H7 (cell line): ENCODE measurements at places on chromosomes 4 and X.
A peak's percentile ranks its signal among the peaks of the same experiment; 100 is the strongest.

- DNase-seq = no peak
Measured at GRCh38 chr4:118751629-118752323, 66.6 kb downstream of the METTL14 start.

GRCh38 chr4:95170176-95170575, 378.6 kb downstream of the UNC5C start:
- no peak for DNase-seq

DNA sequence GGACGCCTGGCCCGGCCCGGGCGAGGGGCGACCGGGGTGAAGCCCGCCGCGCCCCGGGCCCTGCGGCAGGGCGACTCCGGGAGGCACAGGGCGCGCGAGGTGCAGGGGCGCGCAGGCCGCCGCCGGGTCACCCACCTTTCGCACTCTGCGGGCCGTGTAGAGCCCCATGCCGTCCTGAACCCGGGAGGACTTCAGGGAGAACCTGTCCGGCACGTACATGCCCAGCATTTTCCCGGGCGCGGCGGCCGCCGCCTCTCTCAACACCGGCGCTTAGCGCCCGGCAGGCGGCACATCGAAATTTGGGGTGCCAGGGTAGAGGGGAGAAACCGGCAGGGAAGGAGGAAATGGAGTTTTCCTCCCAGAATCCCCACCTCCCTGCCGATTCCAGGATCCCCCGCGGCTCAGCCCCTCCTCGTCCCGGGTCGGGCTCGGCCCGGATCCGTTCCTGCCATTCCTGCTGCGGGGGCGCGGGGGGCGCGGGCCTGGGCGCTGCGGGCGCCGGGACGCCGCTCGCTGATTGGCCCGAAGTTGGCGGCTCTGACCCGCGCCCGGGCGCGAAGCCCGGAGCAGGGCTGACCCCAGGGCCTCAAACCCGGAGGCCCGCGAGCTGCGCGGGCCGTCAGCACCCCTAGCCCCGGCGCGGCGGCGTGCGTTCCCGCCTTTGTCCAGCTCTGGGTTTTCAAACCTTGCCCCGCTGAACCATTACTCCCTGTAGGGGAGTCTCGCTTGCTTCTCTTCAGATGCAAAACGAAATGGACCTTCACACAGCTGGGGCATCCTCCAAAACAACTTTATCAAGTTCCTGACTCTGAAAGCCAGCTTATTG, at the start of gene PRDM5:
PRDM5 (minus strand) TSS at position 346 of the 826 bp plus-strand sequence; CDS start at position 228, 118 bp downstream.
- peak; percentile 90 for DNase-seq

- no peak for DNase-seq
Measured at GRCh38 chrX:125954236-125954635, 211.9 kb downstream of the DCAF12L2 start.

- no peak for DNase-seq
Measured at GRCh38 chrX:27241981-27242380, 221.2 kb downstream of the PPP4R3C start.

DNA sequence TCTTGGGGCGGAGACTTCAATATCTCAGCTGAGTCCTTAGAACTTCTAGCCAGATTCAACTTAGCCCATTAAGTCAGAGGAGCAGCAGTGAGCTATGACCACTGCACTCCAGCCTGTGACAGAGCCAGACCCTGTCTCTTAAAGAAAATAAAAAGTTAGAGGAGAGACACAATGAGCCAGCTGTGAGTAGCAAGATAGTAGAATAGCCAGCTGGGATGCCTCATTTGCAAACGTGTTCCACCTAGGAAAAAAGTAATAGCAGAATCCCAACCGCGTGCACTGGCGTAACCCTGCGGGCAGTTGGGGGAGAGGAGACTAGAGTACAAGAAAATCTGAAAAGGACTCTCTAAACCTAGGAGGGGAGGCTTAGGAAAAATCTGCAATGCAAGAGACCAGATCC, 133.2 kb upstream of the ANXA3 start:
- no peak for DNase-seq

- DNase-seq = no peak
Measured at GRCh38 chr4:6750286-6751221, 32.0 kb upstream of the KIAA0232 start.

DNA sequence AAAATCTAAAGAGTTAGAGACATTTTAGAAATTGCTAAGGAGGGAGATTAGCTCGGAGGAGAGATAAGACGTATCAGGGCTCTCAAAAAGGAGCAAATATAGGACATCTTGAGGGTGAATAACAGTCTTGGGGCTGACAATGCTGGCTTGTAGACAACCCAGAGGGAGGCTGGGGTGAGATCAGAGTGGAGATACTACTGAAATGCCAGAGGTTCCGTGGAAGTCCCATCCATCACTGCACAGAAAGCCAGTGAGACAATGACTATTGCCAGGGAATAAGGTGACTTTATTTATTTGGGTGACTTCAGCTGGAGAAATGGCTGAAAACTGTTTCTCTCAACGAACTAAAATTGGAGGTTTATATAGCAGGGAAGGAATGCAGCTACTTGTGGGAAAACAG, 838.1 kb upstream of the AGA start:
- DNase-seq = no peak

DNA sequence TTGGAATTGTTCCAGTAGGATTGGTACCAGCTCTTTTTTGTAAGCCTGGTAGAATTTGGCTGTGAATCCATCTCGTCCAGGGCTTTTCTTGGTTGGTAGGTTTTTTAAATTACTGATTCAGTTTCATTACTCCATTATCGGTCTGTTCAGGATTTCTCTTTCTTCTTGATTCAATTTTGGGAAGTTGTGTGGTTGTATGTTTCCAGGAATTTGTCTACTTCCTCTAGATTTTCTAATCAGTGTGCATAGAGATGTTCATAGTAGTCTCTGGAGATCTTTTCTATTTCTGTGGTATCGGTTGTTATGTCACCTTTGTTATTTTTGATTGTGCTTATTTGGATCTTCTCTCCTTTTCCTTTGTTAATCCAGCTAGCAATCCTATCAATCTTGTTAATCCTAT, 248.7 kb downstream of the ARHGAP10 start:
- DNase-seq = no peak

DNA sequence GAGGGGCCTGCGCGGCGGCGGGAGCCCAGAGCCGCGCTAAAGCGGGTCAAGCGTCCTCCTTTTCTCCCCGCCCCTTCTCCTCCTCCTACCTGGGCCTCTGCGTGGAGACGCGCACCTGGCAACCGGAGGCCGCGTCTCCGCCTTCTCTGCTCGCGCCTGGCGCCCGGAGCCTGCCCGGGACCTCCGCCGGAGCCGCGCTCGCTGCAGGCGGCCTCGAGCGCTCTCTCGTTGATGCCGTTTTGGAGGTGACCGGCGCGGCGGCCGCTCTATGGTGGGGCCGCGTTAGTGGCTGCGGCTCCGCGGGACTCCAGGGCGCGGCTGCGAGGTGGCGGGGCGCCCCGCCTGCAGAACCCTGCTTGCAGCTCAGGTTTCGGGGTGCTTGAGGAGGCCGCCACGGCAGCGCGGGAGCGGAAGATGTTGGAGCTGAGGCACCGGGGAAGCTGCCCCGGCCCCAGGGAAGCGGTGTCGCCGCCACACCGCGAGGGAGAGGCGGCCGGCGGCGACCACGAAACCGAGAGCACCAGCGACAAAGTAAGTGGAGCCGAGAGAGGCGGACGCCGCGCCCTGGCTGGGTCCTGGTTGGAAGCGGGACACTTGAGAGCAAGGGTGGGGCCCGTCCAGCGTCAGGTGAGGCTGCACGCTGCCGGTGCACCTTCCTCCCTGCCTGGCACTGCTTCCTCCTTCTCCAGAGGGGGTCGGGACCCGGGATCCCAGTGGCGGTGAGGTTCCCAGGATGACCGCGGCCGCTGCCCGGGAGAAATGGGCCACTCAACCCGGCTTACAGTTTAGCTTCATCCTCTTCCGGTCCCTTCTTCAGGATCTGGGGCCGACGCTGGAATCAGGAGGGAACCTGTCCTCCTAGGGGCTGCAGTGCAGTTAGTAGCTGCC, at the start of gene CDS1:
CDS1 (plus strand) TSS at position 140 of the 888 bp plus-strand sequence; CDS start at position 415, 275 bp downstream.
- peak; percentile 65 for DNase-seq

- no peak for DNase-seq
Measured at GRCh38 chr4:1293991-1294390, 4.3 kb downstream of the MAEA start.

DNA sequence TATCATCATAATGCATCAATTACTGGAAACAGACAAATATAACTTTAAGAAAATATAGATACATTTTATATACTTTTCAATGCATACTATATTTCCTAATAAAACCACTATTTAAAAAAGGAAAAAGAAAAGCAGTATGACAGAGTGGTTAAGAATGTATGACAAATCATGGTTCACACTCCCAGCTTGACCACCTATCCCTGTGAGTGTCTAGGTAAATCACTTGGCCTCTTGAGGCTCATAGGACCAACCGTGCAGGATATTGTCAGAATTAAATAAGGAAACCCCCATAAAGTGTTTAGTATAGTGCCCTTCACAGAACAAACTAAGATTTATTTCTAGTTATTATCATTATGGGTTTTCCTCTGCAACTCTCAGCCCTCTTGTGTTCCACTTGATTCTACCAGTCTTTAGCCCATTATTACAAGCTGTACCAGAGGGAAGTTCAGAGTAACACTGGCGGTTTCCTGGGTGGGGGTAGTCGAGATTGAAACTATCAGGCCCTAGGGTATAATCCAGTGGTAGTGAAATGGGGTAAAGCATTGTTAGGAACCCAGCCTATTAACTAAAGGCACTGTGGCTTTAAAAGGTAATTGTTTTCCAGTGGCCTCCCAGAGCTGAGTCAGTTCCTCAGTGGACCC, 55.5 kb upstream of the PAK3 start:
- no peak for DNase-seq

GRCh38 chrX:8279323-8279722, 108.3 kb upstream of the VCX2 start:
- no peak for DNase-seq

- DNase-seq = no peak
Measured at GRCh38 chrX:129791961-129792570, 12.3 kb downstream of the SASH3 start.

DNA sequence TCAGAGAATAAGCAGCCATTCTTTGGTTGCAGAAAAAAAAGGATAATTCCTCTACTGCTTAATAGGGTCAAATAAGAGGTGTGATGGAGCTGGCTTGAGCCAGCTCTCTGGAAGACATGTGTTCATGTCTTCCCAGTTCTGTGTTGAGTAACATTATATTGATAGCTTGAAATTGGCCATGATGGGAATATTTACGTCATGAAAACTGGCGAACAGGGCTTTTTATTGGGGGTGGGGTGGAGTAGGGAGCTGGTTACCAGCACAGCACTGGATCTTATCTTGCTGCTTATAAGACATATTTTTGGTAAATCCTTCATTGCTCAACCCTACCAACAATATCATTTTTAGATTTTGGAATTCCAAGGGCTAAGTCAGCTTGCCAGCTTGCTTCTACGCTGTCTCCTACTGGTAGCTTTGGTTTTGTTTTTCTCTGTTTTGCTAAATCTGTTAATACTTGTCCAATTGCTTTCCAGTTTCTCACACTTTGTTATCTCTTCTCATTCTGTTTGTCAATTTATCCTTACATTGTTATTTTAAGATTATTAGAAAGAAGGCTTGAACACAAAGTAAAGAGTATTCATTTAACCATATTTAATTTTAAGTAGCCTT, 25.3 kb upstream of the GBA3 start:
- DNase-seq = no peak

GRCh38 chrX:12949927-12950656, 24.8 kb upstream of the TMSB4X start:
- DNase-seq = no peak

GRCh38 chr4:151409470-151410313, 716 bp downstream of the FHIP1A start:
- DNase-seq = peak; percentile 76

DNA sequence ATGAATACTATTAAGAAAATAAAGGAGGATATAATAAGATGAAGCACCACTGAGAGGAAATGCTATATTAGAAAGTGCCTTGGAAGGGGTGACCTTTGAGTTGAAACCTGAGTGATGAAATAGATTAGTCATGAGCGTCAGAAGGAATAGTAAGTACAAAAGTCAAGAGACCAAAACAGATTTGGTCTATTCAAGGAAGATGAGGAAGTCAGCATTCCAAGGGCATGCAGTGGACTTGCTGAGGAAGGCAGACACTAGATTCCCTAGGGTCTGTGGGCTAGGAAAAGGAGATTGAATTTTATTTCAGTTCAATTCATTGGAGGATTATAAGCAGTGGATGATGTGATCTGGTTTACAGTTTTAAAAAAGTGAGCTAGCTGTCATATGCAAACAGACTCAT, 73.0 kb upstream of the WDFY3 start:
- no peak for DNase-seq

DNA sequence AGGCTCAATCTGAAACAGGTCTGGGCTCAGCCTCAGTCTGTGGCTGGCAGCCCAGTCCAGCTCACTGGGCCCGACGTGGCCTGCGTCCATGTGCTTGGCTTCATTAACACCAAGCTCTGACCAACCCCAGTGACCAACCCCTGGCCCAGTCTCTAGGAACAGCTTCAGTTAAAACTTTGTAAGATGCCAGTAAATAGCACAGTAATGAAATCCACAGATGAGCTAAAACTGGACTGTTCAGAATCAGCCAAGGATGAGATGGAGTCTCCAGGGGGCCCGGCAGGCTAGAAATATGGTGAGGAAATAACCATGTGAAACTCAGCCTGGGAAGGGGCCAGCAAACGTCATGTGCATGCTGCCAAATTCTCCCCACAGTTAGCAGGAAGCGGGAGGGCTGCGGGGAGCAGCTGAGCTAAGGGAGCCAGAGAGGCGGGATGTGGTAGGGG, 37.1 kb upstream of the XPNPEP2 start:
- no peak for DNase-seq

- DNase-seq = no peak
Measured at GRCh38 chr4:123827511-123827910, 430.9 kb downstream of the SPRY1 start.

- DNase-seq = no peak
Measured at GRCh38 chr4:159296061-159296460, 193.2 kb downstream of the RAPGEF2 start.

DNA sequence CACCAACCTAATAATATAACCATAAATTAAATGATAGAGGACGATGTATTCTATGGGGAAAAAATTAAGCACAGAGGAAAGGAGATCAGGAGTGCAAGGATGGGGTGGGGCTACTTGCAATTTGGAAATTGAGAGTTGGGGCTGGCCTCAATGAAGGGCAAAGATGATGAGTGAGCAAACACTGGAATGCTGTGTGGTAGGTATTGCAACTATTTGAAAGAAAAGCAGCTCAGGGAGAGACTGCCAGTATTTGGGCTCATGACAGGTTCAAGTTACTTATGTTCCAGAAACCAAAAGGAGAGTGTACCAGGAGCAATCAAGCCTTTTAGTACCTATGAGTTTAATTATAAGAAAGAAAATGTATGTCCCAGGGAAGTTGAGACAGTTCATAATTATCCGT, 47.4 kb downstream of the ASIC5 start:
- no peak for DNase-seq

DNA sequence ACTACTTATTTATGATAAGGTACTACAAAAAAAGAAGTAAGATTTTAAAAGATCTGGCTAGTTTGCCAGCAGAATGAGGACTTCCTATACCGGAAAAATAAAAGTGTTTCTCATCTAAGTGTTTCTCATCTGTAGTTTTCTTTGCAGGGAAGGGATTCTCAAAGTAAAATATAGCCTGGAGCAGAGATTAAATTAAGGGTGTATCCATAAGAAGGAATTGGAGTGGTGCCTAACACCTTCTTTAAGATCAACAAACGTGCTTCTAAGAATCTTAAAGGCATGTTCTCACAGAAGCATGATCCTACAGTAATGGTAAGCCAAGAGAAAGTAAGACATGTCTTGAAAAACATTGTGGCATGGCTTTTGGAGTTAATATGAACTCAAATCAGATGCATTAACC, 528.2 kb downstream of the GBA3 start:
- DNase-seq = no peak
